Testis (tissue), 5 donors: ENCODE measurements at places on chromosomes 7 and 10. TPM values are rescaled to one million over a fixed set of nuclear protein-coding genes. Genes with fewer than 3 reads are reported as not detected.

DNA sequence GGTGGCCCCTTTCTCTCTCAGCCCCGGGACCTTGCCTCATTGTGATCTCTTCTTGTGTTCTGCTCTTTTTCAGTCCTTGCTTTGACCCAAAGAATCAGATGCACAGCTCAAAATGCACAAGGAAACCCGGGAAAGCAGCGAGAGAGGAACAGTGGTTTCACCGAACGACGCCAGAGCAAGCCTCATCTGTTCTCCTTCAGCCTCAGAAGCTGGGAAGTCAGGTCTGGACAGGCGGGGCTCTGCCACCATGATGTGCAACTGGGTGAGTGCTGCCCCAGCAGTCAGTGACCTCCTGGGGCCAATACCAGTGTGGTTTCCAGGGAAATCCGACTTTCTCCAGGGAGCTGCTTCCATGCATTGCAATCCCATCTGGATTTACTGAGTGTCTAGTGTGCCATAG, 133.4 kb downstream of the PRKCQ start:
- no peak overlapping the region for H3K4me3 ChIP-seq
- no peaks in the 10 kb centered on the region for H3K4me1 ChIP-seq
- H3K27me3 ChIP-seq = no peaks in the 10 kb centered on the region
- no peaks in the 10 kb centered on the region for H3K36me3 ChIP-seq

- H3K4me3 ChIP-seq = no peak overlapping the region
- DNase-seq = peak; percentile 56
- no peaks in the 10 kb centered on the region for H3K36me3 ChIP-seq
- H3K4me1 ChIP-seq = no peaks in the 10 kb centered on the region
Observed at GRCh38 chr7:49001610-49002033, 77.3 kb downstream of the CDC14C start.

GRCh38 chr10:92244796-92245195, 46.1 kb downstream of the CPEB3 start:
- DNase-seq = no peak
- no peak overlapping the region for H3K4me3 ChIP-seq
- no peaks in the 10 kb centered on the region for H3K36me3 ChIP-seq
- no peaks in the 10 kb centered on the region for H3K27me3 ChIP-seq
- peaks cover 8% of the 10 kb centered on the region for H3K4me1 ChIP-seq

DNA sequence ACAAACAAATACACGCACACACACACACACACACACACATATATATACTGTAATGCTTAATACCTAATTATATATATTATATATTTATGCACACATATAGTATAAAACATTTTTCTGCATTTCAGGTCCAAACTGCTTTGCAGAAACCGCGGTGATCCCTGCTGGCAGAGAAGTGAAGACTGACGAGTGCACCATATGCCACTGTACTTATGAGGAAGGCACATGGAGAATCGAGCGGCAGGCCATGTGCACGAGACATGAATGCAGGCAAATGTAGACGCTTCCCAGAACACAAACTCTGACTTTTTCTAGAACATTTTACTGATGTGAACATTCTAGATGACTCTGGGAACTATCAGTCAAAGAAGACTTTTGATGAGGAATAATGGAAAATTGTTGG, 138.5 kb downstream of the VWC2 start:
- no peak for DNase-seq
- H3K27me3 ChIP-seq = no peaks in the 10 kb centered on the region
- H3K27ac ChIP-seq = no peak overlapping the region
- no peak overlapping the region for H3K4me3 ChIP-seq
- H3K4me1 ChIP-seq = no peaks in the 10 kb centered on the region

The OR6B1 gene
- 1.8 TPM for total RNA-seq

DNA sequence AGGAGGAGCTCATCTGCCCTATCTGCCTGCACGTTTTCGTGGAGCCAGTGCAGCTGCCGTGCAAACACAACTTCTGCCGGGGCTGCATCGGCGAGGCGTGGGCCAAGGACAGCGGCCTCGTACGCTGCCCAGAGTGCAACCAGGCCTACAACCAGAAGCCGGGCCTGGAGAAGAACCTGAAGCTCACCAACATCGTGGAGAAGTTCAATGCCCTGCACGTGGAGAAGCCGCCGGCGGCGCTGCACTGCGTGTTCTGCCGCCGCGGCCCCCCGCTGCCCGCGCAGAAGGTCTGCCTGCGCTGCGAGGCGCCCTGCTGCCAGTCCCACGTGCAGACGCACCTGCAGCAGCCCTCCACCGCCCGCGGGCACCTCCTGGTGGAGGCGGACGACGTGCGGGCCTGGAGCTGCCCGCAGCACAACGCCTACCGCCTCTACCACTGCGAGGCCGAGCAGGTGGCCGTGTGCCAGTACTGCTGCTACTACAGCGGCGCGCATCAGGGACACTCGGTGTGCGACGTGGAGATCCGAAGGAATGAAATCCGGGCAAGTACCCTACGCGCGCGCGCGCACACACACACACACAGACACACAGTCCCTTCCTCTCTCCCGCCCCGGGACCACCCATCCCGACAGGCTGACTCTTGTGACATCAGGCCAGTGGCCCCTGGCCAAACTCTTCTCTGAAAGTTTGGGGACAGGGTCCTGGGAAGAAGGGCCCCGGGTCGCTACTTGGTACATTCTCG, 538 bp downstream of the TRIM8 start:
- H3K4me3 ChIP-seq = peak overlapping the region; percentile 81
- no peaks in the 10 kb centered on the region for H3K36me3 ChIP-seq
- peaks cover 37% of the 10 kb centered on the region for H3K4me1 ChIP-seq
- DNase-seq = peak; percentile 79
- peak overlapping the region; percentile 96 for H3K27ac ChIP-seq

DNA sequence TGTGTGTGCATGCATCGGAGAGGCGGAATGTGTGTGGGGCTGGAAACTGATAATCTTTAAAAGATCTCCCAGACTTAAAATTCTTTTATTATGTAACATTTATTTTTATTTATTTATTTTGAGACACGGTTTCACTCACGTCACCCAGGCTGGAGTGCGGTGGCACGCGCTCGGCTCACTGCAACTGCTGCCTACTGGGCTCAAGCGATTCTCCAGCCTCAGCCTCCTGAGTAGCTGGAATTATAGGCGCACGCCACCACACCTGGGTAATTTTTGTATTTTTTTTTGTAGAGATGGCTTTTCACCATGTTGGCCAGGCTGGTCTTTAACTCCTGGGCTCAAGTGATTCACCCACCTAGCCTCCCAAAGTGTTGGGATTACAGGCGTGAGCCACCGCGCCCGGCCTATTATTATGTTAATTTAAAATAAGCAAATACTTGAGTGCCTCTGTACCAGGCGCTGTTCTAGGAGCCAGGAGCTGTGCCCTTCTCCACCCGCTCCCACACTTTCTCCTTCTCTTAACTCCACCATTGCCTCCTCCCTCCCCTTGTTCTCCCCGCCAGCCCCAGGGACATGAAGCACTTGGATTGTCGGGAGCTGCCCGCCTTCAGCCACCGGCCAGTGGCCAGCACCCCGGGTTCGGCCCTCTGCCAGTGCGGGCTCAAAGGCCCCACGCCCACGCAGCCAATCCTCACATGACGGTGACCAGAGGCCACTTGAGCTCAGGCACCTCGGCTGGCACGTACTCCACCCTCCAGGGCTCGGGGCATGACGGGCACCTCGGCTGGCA, 163.6 kb downstream of the DNAJB6 start:
- no peak overlapping the region for H3K27ac ChIP-seq
- no peaks in the 10 kb centered on the region for H3K27me3 ChIP-seq
- DNase-seq = no peak
- H3K4me3 ChIP-seq = no peak overlapping the region
- H3K36me3 ChIP-seq = no peaks in the 10 kb centered on the region
- H3K4me1 ChIP-seq = no peaks in the 10 kb centered on the region

GRCh38 chr10:109892931-109893330, 30.4 kb downstream of the XPNPEP1 start:
- no peaks in the 10 kb centered on the region for H3K36me3 ChIP-seq
- no peak overlapping the region for H3K4me3 ChIP-seq

- H3K27me3 ChIP-seq = no peaks in the 10 kb centered on the region
- H3K36me3 ChIP-seq = no peaks in the 10 kb centered on the region
- H3K4me1 ChIP-seq = no peaks in the 10 kb centered on the region
- no peak for DNase-seq
- H3K27ac ChIP-seq = no peak overlapping the region
Observed at GRCh38 chr7:158262284-158263109, 325.1 kb downstream of the PTPRN2 start.

The RNF32 gene
- total RNA-seq = 63.8 TPM

DNA sequence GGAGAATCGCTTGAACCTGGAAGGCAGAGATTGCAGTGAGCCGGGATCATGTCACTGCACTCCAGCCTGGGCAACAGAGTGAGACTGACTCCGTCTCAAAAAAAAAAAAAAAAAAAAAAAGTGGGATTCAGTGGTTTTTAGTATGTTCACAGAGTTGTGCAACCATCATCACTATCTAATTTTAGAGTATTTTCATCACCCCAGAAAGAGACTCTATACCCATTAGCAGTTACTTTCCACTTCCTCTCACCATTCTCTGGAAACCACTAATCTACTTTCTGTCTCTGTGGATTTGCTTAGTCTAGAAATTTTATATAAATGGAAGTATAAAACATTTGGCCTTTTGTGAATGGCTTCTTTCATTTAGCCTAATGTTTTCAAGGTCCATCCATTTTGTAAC, 113.4 kb downstream of the ST7 start:
- no peaks in the 10 kb centered on the region for H3K4me1 ChIP-seq
- DNase-seq = no peak
- H3K27me3 ChIP-seq = no peaks in the 10 kb centered on the region
- no peak overlapping the region for H3K4me3 ChIP-seq
- no peak overlapping the region for H3K27ac ChIP-seq
- no peaks in the 10 kb centered on the region for H3K36me3 ChIP-seq

DNA sequence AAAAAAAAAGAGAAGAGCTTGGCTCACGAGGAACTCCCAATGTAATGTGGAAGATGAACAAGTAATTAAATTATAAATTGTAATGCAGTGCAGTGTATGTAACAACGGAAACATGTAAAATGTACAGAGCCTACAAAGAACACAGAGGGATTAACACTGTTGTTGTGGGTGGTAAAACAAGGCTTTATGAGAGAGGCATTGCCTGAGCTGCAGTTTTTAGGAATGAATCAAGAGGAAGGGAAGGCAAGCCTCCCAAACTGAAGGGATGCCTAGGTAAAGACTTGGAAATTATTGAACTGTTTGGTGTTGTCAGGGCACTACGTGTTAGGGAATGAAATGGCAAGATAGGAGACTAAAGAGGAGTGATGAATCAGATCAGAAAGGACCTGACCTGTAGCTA, 213.7 kb downstream of the HTR7 start:
- no peak overlapping the region for H3K27ac ChIP-seq
- no peaks in the 10 kb centered on the region for H3K4me1 ChIP-seq
- no peak for DNase-seq

- no peaks in the 10 kb centered on the region for H3K36me3 ChIP-seq
- no peak overlapping the region for H3K27ac ChIP-seq
- H3K4me3 ChIP-seq = no peak overlapping the region
Observed at GRCh38 chr10:19833170-19833824, 17.1 kb downstream of the PLXDC2 start.

The LRRN3 gene
- total RNA-seq = 59.6 TPM

DNA sequence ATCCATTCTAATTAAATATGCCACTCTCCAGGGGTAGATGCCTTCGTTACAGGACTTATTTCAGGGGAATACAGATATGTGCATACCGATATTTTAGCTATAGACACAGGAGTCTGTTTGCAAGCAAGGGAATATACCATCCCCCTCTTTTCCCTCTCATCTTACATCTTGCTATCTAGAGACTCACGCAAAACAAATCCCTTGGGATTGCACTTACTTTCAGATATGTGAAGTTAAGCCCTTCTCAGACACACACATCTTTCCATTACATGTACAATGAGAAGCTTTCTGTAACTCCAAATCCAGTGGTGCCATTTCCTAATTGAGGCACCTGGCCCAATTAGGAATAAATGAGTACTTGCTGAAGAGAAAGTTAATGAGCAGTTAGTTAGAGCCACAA, 250.4 kb upstream of the FZD8 start:
- H3K27me3 ChIP-seq = no peaks in the 10 kb centered on the region
- H3K27ac ChIP-seq = no peak overlapping the region
- H3K36me3 ChIP-seq = no peaks in the 10 kb centered on the region

The NEURL1 gene
- total RNA-seq = 17.8 TPM

The RBP3 gene
- total RNA-seq = 0.25 TPM

The PRLHR gene
- total RNA-seq = 0.12 TPM

GRCh38 chr7:117621075-117621618, 141.3 kb downstream of the CFTR start:
- no peak overlapping the region for H3K27ac ChIP-seq
- no peaks in the 10 kb centered on the region for H3K4me1 ChIP-seq
- H3K36me3 ChIP-seq = no peaks in the 10 kb centered on the region
- H3K4me3 ChIP-seq = no peak overlapping the region

DNA sequence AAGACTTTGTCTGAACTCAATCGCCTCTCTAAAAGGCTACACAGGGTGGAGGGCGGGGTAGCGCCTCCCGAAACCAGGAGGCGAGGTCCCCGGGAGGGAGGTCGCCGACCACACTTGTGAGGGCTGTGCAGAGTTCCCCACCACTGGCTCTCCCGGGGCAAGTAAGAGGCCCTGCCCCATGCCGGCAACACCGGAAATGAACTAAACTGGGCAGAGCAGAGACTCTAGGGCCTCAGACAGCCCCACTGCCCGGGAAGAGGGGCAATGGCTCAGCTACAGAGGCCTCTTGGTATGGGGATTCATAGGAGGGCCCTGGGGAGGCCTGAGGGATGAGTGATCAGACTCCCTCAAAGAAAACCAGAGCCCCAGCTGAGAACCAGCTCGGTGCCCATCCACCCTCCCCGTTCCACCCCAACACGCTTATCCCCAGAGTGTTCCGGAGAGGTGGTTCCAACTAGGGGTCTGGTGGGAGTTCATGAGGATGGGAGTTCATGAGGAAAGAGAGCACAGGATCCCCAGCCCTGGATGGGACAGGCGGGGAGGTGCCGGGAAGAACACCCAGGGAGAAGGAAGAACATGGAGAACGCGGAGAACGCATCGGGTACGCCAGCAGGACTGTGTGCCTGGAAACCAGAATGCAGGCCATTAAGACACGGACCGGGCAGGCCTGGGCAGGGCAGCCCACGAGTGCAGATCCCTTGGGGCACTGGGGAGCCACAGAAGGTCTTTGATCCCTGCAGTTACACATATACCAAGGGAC, 89.4 kb upstream of the MYL10 start:
- no peak for DNase-seq
- no peaks in the 10 kb centered on the region for H3K36me3 ChIP-seq
- no peak overlapping the region for H3K27ac ChIP-seq
- H3K4me1 ChIP-seq = no peaks in the 10 kb centered on the region

- DNase-seq = no peak
- H3K27me3 ChIP-seq = no peaks in the 10 kb centered on the region
- no peaks in the 10 kb centered on the region for H3K4me1 ChIP-seq
- no peak overlapping the region for H3K27ac ChIP-seq
- H3K4me3 ChIP-seq = no peak overlapping the region
Observed at GRCh38 chr7:90678986-90679385, 82.9 kb downstream of the CDK14 start.

GRCh38 chr10:102167861-102168260, 15.7 kb downstream of the NOLC1 start:
- H3K36me3 ChIP-seq = no peaks in the 10 kb centered on the region
- no peak overlapping the region for H3K4me3 ChIP-seq

The PARD3 gene
- 59.5 TPM for total RNA-seq

The DENND11 gene
- 6.7 TPM for total RNA-seq

The IL6 gene
- not detected for total RNA-seq

GRCh38 chr7:93843260-93843659, 47.3 kb downstream of the TFPI2 start:
- no peaks in the 10 kb centered on the region for H3K4me1 ChIP-seq
- H3K4me3 ChIP-seq = no peak overlapping the region
- no peak for DNase-seq
- H3K27ac ChIP-seq = no peak overlapping the region
- no peaks in the 10 kb centered on the region for H3K36me3 ChIP-seq
